D341Med (cell line): ENCODE measurements at places on chromosomes 5 and 9.

GRCh38 chr5:78295035-78295961 lies 800 bp upstream of the AP3B1 start:
- peak; percentile 38 for DNase-seq

DNA sequence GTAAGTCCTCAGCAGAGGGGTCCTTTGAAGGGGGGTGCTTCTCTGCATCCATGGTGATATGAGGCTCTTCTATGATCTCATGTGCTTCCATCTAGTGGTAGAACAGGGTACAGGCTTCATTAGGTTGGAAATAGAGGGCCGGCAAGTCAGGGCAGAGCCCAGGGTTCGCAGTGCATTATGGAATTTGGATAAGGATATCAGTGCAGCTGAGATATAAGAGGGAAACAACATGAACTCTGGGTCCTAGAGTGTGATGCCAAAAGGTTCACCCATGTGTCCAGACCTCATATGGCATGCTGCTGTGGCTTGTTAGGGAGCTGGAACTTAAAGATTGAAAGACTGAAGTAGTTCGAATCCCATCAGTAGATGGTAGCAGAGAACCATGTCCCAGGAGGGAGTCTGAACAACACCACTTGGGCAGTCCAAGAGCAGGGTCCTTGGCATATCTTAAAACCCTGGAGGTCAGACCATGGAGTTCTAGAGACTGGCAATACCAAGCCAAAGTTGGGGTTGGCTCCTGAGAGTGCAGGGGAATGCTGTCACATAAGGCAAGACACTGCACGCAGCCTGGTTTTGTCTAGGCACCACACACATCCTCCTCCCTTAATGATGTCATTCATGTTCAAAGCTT lies 2.3 kb downstream of the FAM221B start:
- DNase-seq = peak; percentile 67

GRCh38 chr9:131197160-131197911 lies 72.0 kb downstream of the NUP214 start:
- DNase-seq = no peak

GRCh38 chr5:141001446-141001843 lies 35.2 kb downstream of the PCDHAC2 start:
- peak; percentile 42 for DNase-seq

DNA sequence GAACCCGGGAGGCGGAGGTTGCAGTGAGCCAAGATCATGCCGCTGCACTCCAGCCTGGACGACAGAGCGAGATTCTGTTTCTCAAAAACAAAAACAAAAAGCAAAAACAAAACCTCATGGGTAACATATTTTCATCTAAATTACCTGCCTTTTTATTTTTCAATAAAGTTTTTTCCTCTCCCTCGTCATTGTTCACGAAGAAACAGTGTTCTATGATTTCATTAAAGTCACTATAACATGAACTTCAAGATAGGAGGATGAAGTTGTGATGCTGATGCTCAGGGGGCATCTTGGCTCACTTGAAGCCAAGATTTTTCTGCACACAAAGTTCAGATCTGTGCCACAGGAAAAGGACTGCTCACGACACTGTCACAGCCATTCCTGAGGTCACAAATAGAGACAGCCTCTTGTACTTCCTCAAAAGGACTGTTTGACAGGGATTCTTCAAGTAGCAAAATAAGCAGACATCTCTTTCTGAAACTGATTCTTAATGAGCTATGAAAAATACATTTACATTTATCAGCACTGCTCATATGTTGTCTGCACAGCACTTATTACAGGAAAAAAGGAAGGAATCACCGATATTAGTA lies 16.1 kb downstream of the NIPSNAP3B start:
- no peak for DNase-seq

DNA sequence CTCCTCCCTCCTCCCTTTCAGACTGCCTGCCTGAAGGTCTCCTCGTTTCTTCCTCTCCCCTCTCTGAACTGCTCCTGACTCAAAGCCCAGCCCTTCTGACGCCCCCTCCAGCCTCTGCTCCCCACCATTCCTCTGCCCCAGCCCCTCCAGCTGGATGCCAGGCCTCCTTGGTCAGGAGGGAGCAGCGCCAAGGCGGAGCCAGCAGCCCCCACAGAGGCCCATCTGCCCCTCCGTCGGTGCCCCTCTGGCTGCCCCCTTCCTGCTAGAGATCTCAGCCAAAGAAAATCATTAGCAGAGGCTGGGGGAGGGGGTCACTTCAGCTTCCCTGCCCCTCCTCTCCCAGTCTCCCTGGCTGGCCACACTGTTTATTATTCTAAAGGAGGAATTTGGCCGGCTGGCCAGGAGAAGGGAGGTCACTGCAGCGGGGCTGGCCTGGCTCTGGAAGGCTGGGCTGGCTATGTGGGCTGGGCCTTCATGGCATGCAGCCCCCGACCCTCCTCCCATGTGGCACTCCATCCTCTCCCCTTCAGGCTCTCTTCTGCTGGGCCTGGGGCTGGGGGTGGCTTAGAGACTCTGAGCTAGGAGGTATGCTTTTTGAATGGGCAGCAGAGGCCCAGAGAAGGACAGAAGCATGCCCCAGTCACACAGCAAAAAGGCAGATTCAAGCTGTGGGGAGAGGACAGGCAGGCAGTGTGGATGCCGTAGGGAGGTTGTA lies 16.9 kb downstream of the PDGFRB start:
- DNase-seq = no peak

- no peak for DNase-seq
Measured at GRCh38 chr5:126274076-126274762, 149.0 kb upstream of the GRAMD2B start.

- DNase-seq = no peak
Measured at GRCh38 chr5:100818340-100818739, 84.7 kb downstream of the ST8SIA4 start.

- DNase-seq = no peak
Measured at GRCh38 chr5:39906146-39906545, 481.4 kb upstream of the DAB2 start.
